ENCODE measurements at places on chromosomes 11 and 22.

- no peak for DNase-seq
Observed at GRCh38 chr11:58451585-58451984, 9.5 kb upstream of the OR5B12 start.

- no peak for DNase-seq
Observed at GRCh38 chr22:17952273-17952801, 72.0 kb downstream of the MICAL3 start.

DNA sequence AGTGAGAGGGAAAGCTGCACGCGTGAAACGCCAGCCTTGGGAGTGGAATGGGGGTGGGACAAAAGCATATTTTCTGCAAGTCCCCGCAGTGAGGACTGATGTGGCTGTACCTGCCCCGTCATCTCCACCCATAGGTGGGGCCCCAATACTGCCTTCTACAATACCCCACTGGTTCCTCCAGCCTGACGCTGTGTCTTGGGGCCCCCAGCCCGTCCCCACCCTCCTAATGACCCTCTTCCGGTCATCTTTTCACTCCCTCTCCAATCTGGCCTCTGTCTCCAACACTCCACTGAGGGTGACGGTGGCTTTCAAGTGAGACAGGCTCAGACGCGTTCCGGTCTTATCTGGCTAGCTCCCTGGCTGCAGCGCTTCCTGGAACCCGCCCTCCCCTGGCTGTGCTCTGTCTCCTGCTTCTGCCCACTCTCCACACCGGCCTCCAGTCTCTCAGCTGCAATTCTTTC lies 104.2 kb downstream of the MICAL3 start:
- no peak for DNase-seq

DNA sequence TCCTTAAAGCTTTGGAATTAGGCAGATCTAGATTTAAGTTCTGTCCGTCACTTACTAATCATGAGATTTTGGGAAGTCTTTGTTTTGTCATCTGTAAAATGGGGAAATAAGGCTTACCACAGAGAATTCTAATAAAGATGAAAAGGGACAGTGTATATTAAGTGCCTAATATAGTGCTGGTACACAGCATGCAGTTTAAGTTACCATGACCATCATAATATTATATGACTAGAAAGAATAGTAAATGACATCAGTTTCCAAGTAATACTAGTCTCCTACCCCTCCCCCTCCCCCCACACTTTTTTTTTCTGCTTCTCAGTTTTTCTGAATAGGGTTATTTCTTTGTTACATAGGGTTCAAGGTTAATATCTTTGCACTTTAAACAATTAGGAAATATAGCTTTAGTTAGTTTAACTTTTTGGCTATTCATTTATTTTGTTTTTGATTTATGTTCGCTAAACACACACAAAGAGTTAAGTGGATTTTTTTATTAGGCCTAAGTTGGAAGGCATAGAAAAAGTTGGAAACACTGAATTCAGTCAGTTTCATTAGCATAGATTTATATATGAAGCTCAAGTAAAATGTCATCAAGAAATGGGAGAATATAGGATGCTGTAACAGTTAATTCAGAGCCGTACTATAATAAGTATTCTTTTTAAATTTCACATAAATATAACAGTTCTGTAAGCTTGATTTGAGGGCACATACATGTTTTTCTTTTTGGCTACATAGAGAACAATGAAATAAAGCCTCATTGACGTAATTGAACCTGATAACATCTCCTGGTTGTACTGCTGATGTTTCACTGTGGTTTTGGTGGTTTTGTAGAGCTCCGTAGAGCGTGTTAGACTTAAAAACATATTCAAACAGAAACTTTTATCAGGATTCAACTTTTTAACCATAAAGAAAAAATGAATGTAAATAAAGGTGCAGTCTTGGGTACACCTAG lies 121.2 kb downstream of the PDE3B start:
- no peak for DNase-seq

DNA sequence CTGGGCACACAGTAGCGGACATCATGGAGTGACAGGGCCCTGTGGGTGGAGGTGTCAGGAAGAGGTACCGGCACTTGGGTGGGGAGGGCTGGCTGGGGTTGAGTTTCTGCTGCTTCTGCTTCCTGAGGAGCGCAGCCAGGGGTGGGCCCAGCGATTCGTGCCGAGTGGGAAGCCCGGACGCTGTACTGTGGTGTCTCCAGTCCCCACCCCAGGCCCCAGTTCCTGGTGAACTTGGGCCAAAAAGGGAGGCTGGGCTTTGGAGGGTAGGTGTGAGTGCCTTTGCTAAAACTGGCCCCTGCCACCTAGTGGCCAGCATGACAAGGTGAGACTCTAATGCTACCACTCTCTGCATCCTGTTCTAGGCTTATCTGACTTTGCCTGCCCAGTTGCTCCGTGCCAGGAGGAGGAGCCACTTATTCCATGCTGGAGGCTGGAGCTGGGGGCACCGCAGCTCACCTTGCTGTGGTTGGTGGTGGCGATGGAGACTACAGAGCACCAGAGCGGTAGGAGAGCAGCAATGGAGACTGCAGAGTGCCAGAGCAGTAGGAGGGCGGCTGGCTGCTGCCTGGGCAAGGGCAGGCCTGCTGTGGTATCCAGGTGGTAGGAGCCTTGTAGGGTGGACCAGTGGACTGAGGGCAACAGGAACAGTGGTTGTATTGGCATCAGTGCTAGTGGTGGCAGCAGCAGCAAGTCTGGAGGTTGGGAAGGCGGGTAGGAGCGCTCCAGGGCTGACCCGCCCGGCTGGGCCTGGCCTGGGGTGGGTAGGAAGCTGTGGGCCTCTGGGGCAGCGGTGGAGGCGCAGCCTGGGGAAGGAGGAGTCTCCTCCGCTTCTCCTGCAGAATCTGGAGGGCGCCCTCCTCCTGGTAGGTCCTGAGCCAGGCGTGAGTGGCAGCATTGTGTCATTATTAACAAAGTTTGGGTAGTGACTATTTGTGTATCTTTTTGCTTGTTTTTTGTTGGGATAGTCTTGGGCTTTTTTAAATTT lies 2.2 kb upstream of the RFPL2 start:
- no peak for DNase-seq

DNA sequence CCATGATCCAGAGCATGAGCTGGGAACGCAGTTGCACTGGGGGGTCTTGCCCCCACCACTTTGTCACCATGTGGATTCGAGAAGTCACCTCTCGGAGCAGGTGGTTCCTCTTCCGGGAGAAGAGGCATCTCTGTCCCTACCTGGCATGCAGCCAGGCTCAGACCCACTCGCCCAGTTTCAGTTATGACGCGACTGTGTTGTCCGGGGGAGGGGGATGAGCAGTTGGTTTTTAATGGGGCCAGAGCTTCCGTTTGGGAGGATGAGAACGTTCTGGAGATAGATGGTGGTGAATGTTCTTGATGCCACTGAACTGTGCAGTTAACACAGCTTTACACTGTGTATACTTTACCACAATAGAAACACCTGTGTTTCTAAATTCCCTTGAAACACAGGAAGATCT lies 41.5 kb downstream of the DHCR7 start:
- DNase-seq: no peak

- no peak for DNase-seq
Observed at GRCh38 chr11:120224361-120224760, 13.5 kb downstream of the OAF start.

DNA sequence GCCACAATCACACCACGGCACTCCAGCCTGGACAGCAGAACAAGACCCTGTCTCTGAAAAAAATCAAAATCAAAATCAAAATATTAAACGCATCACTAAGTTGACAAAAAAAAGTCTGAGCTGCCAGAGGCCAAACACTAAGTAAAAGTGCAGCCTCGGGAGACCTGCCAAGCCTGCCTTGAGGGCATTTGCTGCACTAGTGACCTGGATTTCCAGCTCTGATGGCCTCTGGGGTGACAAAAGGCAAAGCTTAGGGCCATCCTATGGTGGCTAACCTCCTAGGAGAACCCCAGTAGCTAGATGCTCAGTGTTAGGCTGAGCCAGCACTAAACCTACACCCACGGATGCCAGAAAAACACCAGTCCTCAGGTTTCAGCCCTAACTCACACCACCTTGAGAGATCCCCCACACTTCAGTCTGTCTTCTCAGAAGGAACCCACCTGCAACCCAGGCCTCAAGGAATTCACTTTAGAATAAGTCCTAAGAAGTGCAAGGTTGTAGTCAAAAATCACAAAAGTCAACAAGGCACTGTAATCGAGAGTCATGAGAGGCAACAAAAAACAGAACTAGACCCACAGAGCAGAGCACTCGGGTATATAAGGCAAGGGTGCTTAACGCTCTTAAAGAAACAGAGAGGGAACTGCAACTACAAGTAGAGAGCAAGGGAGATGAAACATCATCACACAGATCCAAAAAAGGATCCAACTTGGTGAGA lies 28.6 kb downstream of the GNB1L start:
- no peak for DNase-seq

DNA sequence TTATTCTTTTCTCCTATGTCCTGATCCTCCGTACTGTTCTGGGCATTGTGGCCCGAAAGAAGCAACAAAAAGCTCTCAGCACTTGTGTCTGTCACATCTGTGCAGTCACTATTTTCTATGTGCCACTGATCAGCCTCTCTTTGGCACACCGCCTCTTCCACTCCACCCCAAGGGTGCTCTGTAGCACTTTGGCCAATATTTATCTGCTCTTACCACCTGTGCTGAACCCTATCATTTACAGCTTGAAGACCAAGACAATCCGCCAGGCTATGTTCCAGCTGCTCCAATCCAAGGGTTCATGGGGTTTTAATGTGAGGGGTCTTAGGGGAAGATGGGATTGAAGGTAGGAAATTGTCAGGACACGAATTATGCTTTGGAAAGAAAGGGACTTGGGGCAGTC lies 843 bp downstream of the OR51T1 start:
- no peak for DNase-seq

GRCh38 chr11:83140691-83141455 lies 16.1 kb upstream of the PCF11 start:
- DNase-seq: no peak

- DNase-seq: no peak
Observed at GRCh38 chr11:121909596-121909995, 206.4 kb downstream of the BLID start.

DNA sequence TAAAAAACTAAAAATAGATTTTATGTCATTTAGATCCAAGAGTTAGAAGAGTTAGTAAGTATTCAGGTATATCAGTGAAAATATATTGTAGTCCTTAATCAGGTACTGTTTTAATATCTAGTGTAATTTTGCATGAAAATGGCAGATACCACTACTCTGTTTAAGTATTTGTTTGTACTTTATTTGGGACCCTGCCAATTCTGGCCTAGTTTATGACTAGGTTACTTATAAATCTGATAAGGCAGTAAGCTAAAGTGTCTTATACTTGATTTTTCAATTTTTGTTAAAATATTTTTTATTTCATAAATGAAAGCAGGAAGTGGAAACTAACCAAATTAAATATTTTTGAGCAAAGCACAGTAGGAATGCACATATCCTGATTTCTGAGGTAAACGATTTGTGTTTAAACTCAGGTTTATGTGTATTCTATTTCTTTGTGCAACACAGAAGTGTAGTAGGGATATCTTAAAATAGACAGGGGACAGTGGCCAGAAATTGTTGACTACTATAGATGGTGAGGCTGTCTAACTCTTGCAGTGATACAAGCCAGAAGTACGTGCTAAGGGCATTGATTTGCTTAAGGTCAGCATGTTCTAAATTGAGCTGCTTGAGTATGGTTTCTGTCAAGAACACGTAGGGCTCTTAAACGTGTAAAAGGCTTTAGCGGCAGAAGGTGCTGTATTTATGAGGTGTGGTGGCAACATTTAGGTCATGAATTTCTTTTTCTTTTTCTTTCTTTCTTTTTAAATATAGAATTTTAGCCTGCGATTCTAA lies 34.0 kb downstream of the HIPK3 start:
- DNase-seq: no peak

GRCh38 chr11:12076840-12077534 lies 33.4 kb upstream of the MICAL2 start:
- no peak for DNase-seq

DNA sequence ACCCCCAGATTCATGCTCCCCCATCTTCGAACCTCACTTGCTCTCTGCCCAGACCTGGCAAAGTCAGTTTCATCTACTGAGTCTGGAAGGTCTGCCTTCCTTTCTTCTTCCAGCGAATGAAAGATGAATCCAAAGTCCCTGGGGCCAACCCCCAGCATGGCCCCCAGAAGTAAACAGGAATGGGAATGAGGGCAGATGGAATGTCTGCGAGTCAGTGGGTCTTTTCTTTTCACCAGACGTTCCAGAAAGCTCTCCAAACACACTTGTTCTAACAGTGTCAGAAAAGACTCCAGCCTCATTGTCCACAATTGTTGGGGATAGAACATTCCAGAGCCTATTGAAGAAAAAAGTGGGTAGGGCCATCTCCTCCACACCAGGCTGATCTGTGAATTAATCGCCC lies 28.6 kb downstream of the RIBC2 start:
- no peak for DNase-seq

- DNase-seq: no peak
Observed at GRCh38 chr11:1504138-1504537, 17.6 kb upstream of the MOB2 start.

- no peak for DNase-seq
Observed at GRCh38 chr11:130062026-130062425, 7.7 kb upstream of the APLP2 start.

DNA sequence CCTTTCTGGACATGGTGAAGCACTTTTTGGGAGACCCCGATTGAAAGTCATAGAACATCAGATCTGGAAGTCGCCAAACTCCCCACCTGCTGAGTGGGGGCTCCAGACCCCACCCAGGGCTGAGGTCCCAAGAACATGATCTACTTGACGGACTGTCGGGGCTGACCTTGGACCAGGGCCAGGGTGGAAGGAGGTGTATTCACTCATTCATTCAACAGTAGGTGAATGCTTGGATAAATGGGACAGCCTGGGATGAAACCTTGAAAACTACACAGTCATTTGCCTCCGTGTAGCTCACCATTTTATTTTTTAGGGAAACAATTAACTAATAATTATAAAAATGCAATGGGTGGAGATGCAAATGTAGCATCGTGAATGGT lies 629.0 kb downstream of the BRD1 start:
- no peak for DNase-seq

DNA sequence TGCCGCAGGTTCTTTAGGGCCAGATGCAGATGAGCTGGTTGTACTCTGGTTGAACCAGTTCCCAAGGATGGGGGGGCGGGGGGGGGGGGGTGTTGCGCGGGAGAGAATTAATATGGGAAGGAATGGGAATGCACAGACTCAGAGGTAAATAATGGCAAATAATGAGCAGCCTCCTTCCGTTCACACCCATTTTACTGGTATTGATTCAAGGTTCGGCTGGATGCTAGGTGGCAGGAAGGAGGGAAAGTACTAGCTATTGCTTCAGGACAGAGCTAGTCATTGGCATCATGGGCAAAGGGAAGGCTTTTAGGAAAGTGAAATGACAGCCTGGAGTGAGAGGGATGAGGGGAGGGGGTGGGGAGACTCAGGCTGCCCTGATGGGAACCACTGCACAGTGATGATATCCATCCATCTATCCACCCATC lies at the start of gene VSTM5:
VSTM5 (minus strand) TSS at position 25 of the 425 bp plus-strand sequence. CDS start 116 bp downstream, outside the sequence.
- no peak for DNase-seq

- DNase-seq: no peak
Observed at GRCh38 chr11:113814181-113814580, 34.6 kb downstream of the CLDN25 start.

DNA sequence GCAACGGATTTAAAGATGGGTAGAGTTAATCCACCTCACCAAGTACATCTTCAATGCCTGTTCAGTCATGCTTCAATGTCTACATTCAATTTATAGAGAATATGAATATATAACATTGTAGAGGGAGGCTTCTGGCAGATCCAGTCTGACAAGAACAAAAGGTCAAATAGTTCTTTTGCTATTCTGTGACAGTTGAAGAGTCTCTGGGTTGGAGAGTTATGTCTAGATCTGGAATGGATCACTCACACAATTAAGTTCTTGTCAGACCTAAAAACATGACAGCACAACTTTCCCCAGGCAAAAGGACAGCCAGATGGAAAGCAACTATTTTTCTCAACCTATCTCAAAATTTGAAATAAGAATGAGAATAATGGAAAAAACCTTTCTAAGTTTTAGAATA lies 15.3 kb upstream of the GAB2 start:
- DNase-seq: no peak
